Stimulated activated CD8-positive, alpha-beta memory T cell treated with anti-CD3 and anti-CD28 coated beads, Interleukin-2, amount 100 ng/mL, for 1 hour (primary cell): ENCODE measurements at places on chromosomes 6 and 20.

DNA sequence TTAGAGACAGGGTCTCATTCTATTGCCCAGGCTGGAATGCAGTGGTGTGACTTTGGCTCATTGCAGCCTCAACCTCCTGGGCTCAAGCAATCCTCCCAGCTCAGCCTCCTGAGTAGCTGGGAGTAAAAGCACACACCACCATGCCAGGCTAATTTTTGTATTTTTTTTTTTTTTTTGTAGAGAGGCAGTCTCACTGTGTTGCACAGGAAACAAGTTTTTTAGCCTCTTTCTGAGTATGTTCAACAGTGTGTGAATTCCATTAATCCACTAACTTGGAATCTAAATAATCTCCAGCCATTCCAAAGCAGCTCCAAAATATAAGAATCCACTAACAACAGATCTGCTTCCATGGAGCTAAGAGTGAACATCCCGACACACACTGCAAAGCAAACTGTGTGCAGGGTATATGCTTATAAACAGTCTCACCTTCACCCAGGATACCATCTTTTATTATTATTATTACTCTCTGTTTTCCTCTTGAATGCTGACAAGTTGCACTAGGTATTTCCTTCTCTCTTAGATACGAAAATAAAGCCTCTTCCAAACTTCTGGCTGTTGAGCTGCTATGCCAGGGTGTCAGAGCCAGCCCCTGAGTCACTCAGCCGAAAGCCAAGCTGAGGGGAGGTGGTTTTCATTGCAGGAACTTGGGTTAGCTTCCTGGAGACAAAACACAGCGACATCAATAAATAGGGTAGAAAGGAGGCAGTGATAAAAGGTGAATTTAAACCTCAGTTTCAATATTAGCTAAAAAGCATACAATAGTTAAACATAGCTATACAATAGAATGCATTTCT is 264.9 kb downstream of the HIVEP2 start:
- DNase-seq = no peak

GRCh38 chr6:13307508-13307995 is 20.8 kb downstream of the TBC1D7 start:
- no peak for DNase-seq

DNA sequence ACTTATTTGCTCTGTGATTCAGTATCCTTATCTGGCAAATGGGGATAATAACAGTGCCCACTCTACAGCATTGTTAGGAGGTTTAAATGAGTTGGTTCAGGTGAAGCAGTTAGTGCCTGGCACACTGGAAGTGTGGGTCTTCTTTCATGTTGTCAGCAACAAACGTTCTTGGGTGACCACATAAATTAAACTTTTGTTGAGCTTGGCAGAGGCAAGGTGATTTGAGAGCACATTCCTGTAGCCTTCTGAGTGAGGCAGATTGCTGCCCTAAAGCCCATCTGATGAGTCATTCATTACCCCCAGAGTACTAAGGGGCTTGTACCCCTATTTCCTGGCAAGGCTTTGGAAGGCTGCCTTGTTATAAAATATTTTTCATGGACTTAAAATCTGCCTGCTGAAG is 25.8 kb downstream of the SEC23B start:
- DNase-seq = no peak

GRCh38 chr20:60993433-60994044 is 258.5 kb upstream of the CDH4 start:
- no peak for DNase-seq

GRCh38 chr20:45647441-45648050 is 16.5 kb upstream of the WFDC9 start:
- DNase-seq = no peak
